Lung microvascular endothelial cell (primary cell): ENCODE measurements at places on chromosomes 7 and 10. TPM values are rescaled to one million over a fixed set of nuclear protein-coding genes. Genes with fewer than 3 reads are reported as not detected.

The LRRD1 gene
- under 0.01 TPM in 2 replicates for total RNA-seq

The OR2A1 gene
- not detected in 2 replicates for total RNA-seq

The ITGA8 gene
- total RNA-seq, result 0.79 and 1.5 TPM in 2 replicates

The SLC18A3 gene
- not detected in 2 replicates for total RNA-seq

The ARHGEF35 gene
- total RNA-seq, result under 0.01 TPM in 1 of 2 replicates, not detected in the other
